ENCODE measurements at places on chromosomes 5 and 9.

DNA sequence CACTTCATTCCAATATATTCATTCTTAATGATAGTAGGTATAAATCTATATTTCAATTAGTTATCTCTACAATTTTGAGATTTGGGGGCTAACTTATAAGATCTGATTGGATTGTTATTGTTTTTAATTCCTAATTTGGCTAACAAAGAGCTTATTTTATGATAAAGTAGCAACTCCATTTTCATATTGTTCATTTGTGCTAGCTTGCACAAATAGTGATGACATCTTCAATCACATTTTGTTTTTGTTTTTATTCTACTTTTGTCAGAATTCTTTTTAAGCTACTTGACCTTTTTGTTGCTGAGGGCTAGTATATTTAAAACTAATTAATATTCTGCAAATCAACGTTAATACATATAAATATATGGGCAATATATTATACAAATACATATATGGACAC, 22.8 kb downstream of the MARCHF3 start:
- DNase-seq = no peak

GRCh38 chr9:24602693-24603352, 57.1 kb upstream of the IZUMO3 start:
- peak; percentile 3 for DNase-seq

DNA sequence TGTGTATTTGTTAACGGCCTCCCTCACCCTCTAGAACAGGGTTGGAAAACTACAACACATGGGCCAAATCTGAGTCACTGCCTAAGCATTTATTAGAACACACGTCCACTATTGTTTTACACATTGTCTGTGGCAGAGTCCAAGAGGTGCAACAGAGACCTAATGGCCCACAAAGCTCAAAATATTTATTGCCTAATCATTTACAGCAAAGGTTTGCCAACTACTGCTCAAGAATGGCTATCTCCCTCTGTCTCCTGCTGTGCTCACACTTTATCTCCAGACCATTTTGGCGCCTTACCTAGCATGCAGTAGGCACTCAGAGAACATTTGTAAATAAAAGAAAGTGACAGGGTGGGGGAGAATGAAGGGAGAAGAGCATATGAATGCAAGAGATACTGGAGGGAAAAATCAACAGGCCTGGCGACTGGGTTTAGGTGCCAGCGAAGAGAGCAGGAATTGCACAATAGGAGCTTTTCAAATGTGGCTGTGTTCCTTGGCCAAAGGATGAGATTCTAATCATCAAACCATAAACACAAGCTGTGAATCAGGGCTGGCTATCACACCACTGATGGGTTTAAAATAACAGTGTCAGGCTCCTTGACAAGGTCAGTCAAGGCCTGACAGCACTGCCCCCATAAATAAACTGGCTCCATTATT, 80.3 kb downstream of the EPB41L4A start:
- DNase-seq = peak; percentile 11

GRCh38 chr5:100603141-100603540, 68.0 kb downstream of the FAM174A start:
- no peak for DNase-seq

- peak; percentile 23 for DNase-seq
These were observed 121.5 kb downstream of the JMY start for GRCh38 chr5:79357398-79357797.

- no peak for DNase-seq
These were observed 1185.4 kb upstream of the SEMA6A start for GRCh38 chr5:117759849-117760499.

DNA sequence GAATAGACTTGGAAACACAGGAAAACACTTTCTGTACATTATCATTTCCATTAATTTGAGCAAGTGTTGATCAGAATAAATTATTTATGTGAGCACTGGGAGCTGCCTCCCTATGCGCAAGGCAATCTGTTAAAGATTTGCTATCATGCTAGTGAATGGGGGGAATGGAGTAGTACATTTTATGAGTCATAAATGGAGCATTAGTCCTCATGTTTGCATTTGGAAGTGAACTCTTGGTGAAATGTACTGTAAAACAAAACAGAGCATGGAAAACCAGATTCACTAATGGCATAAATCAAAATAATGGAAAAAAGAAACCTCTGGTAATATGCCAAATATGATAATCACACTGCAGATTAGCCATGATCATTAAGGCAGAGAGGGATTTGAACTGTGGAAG, 40.5 kb upstream of the TMC1 start:
- DNase-seq = no peak

- no peak for DNase-seq
These were observed 72.0 kb downstream of the RCL1 start for GRCh38 chr9:4864698-4865097.

GRCh38 chr5:135508496-135509005, 27.2 kb downstream of the NEUROG1 start:
- no peak for DNase-seq

DNA sequence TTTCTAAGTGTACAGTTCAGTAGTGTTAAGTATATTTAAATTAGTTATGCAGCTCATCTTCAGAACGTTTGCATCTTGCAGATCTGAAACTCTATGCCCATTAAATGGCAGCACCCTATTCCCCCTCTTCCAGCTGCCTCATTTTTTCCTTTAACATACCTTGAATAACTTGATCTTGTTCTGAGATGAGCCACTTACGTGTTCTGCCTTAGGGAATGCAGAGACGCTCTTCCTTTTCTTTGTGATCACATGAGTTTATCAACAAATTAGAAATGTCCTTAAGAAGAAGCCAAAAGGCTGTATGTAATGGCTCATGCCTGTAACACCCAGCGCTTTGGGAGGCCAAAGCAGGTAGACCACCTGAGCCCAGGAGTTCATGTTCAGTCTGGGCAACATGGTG, 57.6 kb downstream of the SLC46A2 start:
- DNase-seq = no peak

GRCh38 chr5:91651704-91652103, 268.6 kb upstream of the ARRDC3 start:
- no peak for DNase-seq

GRCh38 chr5:67146574-67146973, 50.0 kb downstream of the CD180 start:
- no peak for DNase-seq

- DNase-seq = peak; percentile 72
These were observed 188.9 kb downstream of the SPOCK1 start for GRCh38 chr5:137310051-137310730.

GRCh38 chr9:91557327-91557726, 133.7 kb upstream of the NFIL3 start:
- no peak for DNase-seq

GRCh38 chr9:87725356-87725899, 491 bp upstream of the CTSL start:
- DNase-seq = no peak

GRCh38 chr5:167207081-167207480, 1084.4 kb upstream of the WWC1 start:
- peak; percentile 5 for DNase-seq

- DNase-seq = no peak
These were observed 2.5 kb downstream of the FEM1C start for GRCh38 chr5:115542086-115542485.

DNA sequence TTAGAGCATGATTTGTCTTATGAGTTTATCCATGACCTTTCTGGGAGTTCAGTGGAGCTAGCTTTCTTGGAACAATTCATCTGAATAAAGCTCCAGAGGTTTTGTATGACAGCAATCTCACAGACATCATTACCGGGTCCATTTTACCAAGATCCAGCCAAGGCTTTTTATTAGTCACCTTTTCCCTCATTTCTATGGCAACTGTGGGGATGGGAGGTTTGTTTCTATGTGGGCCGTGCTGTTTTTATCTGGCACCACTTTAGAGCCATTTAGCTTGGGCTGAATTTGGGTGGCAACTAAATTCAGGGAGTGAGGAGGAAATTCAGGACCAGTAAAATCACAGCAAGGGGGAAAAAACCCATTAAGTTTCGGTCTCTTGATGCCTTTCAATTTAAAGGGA, 245.7 kb downstream of the NSG2 start:
- DNase-seq = no peak

DNA sequence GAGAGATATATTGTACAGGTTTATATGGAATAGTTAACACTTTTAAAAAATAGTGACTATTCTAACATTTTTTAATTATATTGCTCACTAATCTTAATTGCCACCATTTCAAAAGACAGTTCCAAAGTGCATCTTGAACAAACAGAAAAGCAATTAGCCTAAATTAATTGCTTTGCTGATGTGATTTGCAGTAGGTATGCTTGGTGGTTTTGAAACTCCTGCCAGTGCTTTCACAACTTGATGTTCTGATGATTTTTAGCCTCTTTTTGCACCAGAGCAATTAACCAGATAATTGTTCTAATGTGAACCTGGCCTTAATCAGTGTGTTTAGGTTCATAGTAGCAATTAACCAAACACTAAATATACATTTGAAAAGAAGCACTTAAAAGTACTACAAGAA, 207.6 kb downstream of the FBXL17 start:
- DNase-seq = no peak

DNA sequence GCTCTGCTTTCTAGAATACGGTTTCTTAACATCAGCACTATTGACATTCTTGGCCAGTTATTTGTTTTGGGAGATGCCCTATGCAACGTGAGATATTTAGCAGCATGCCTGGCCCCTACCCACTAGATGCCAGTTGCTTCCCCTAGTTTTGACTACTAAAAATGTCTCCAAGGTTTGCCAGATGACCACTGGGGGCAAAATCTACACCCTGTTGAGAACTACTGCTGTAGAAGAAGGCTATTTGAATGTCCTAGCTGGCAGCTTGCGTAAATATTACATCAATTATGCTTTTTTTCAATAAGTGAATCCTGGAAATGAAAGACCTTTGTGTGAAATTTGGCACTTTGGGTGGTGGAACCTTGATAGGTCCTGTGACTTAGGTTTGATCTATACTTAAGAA, 5.0 kb downstream of the NCBP1 start:
- no peak for DNase-seq

Measured in astrocyte of the cerebellum (primary cell).